GM19239 (cell line): ENCODE measurements at places on chromosomes 7 and 10.

GRCh38 chr10:52874581-52874980 lies 102.0 kb upstream of the MBL2 start:
- DNase-seq, result no peak

GRCh38 chr10:3074145-3074665 lies 6.9 kb downstream of the PFKP start:
- no peak for DNase-seq

DNA sequence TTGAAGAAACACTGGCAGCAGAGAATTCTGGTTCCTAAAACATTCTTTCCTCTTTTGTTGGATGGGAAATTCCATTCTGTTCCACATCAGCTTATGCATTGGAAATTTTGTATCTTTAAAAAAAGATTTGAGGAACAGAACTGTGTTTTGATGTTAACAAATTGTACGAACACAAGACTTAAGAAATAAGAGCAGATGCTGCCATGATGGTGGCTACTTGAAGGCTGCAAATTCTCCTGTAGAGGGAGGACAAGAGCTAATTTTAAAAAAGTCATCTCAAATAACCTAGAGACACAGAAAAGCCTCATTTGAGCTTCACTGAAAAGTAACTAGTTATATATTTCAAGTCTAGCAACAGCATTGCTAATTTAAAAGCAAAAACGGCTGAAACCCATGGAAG lies 29.8 kb downstream of the NDUFB2 start:
- DNase-seq, result no peak

- DNase-seq, result no peak
Observed at GRCh38 chr10:123938890-123939289, 47.3 kb upstream of the CPXM2 start.

GRCh38 chr7:101173752-101174244 lies 6.3 kb downstream of the NAT16 start:
- peak; percentile 85 for DNase-seq

DNA sequence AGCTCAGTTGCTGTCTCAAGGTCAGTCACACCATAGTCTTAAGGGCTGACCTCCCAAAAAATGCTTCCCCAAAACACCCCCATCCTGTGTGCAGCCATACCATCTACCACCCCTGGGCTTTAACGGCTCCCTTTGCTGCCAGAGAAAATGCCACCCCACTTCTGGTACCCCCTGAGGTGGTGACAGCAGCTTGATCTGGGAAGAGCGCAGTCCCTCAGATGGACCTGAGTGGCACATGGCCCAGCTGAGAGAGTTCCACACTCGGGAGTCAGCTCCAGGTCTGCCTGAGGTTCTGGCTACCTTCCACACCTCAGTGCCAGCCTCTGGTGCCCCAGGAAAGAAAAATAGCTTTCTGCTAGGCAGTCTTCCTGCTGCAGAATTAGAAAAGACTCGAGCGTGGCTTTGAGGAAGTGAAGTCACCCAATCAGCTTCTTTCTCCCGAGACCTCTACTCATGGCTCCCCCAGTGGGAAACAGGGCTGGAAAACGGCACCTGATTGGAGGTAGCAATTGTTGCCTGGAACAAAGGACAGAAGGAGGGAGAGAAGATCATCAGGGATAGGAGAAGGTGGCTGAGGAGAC lies 151.7 kb downstream of the ARHGAP21 start:
- no peak for DNase-seq

- DNase-seq, result no peak
Observed at GRCh38 chr7:40348126-40348728, 213.4 kb downstream of the SUGCT start.

DNA sequence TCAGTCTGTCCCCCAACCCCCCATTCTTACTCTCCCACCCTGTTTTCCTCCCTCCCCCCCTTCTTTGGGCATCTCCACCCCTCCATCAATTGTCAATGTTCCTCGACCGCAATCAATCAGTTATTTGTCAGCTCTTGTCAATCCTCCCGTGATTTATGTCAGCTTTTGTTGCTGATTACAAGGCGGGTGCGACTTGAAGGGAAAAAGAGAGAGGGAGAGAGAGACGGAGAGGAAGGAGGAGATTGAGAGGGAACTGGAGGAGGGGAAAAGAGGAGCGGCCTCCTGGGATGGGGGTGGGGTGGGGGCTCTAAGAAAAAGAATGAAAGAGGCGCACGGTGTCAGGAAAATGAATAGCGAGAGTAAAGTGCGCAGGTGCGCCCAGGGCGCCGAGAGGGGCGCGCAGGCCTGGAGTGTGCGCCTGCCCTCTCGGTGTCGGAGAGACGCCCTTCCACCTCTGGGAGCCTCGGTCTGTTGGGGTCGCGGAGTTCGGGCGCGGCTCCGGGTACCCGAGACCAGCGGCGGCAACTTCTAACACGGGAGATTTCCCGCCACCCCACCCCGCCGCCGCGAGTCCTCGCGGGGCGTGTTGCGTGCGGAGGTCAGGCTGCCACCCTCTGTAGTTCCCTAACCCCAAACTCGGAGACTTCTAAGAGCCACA lies 1.1 kb upstream of the ZNF503 start:
- DNase-seq, result no peak

DNA sequence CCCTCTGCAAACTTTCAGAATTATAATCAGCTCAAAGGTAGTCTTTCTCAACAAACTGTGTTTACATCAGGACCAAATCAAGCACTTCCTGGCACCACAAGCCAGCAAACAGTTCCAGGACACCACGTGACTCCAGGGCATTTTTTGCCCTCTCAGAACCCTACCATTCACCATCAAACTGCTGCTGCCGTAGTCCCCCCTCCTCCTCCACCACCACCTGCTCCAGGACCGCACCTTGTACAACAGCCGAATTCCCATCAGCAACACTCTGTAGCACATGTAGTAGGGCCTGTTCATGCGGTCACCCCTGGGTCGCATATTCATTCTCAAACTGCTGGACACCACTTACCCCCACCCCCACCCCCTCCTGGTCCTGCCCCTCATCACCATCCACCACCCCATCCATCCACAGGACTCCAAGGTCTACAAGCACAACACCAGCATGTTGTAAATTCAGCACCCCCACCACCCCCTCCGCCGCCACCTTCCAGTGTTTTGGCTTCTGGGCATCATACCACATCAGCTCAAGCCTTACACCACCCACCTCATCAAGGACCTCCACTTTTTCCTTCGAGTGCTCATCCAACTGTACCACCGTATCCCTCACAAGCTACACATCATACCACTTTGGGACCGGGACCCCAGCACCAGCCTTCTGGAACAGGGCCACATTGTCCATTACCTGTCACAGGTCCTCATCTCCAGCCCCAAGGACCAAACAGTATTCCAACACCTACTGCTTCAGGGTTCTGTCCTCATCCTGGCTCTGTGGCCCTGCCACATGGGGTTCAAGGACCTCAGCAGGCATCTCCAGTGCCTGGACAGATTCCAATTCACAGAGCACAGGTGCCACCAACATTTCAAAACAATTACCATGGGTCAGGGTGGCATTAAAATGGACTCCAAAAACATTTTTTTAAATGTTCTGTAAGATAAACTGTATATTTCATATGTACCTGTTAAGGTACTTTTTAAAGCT lies 98.7 kb downstream of the KMT2E start:
- no peak for DNase-seq

GRCh38 chr10:16570731-16571130 lies 49.1 kb upstream of the C1QL3 start:
- DNase-seq, result peak; percentile 22

DNA sequence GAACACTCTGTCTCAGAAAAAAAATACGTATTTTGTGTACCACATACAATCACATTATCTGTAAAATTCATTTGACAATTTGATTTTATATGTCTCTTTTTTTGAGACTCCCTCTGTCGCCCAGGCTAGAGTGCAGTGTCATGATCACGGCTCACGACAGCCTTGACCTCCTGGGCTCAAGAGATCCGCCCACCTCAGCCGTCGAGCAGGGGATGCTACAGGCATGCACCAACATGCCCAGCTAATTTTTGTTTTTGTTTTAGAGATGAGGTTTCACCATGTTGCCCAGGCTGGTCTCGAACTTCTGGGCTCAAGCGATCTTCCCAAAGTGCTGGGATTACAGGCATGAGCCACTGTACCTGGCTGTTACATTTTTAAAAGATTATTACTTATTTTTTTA lies 11.6 kb upstream of the BAZ1B start:
- DNase-seq, result no peak
